ENCODE measurements at places on chromosomes 4 and X.
A peak's percentile ranks its signal among the peaks of the same experiment; 100 is the strongest.

DNA sequence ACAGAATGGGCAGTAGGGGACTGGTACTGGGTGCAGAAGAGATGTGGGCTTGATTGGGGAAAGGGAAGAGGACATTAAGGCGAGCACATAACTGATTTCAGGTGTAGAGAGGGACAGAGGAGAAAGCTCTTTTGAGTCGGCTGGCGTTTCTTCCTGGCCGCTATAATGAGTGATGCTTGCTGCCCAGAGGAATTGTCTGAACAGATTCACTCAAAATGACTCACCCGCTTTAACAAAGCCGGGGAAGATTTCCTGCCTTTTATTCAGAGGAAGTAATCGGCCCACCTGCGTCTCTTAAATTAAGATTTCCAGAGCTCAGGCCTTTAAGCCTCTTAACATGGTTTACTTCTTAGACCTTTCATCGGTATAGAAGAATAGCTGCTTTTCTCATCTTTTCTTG is 102.1 kb upstream of the AP1S2 start:
- peak; percentile 65 for DNase-seq

- no peak for DNase-seq
These were observed 194.4 kb downstream of the TMA16 start for GRCh38 chr4:163688856-163689255.

DNA sequence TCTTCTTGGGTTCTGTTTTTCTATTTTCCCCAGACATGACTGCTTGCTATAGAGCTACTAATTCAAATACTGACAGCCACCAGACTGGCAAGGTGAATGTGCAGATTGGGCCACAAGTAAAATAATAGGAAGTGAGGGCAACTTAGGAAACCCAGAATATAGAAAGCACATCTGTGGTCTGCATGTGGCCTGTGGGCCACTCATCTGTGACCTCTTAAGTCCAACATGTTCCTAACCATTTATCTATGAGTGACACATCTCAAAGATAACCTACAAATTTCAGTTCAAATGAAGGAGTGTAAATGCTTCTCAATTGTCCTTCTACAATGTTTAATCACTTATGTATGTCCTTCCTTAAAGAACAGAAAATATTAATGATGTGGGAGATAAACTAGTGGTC is 128.9 kb downstream of the REELD1 start:
- DNase-seq, result no peak

GRCh38 chrX:131359611-131360010 is 70.5 kb upstream of the IGSF1 start:
- no peak for DNase-seq

DNA sequence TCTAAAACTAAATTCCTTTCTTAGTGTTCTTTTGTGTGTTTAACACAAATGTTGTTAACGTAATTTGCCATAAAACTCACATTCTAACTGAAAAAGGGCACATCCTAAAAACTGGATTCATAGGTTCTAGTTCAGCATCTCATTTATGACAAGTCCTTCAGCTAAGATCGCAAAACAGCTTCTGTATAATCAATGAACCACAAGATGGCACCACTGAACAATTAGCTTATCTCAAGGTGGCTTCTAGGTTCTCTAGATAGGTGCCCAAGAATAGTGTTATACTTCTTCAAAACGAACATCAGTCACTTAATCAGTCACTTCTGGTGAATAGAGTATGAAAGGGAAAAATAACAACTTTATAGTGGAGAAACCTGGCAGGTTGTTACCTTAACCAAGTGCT is 54.3 kb downstream of the NRK start:
- peak; percentile 1 for DNase-seq

DNA sequence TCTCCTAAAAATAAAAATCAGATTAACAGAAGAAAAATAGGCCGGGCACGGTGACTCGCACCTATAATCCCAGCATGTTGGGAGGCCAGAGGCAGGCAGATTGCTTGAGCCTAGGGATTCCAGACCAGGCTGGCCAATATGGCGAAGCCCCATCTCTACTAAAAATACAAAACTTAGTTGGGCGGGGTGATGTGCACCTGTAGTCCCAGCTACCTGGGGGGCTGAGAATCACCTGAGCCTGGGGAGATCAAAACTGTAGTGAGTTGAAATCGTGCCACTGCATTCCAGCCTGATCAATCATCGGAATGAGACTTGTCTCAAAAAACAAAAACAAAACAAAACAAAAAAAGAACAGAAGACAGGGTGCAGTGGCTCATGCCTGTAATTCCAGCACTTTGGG is 32.8 kb upstream of the NOCT start:
- DNase-seq, result no peak

- no peak for DNase-seq
These were observed 405.3 kb downstream of the PPP4R3C start for GRCh38 chrX:27057883-27058282.

DNA sequence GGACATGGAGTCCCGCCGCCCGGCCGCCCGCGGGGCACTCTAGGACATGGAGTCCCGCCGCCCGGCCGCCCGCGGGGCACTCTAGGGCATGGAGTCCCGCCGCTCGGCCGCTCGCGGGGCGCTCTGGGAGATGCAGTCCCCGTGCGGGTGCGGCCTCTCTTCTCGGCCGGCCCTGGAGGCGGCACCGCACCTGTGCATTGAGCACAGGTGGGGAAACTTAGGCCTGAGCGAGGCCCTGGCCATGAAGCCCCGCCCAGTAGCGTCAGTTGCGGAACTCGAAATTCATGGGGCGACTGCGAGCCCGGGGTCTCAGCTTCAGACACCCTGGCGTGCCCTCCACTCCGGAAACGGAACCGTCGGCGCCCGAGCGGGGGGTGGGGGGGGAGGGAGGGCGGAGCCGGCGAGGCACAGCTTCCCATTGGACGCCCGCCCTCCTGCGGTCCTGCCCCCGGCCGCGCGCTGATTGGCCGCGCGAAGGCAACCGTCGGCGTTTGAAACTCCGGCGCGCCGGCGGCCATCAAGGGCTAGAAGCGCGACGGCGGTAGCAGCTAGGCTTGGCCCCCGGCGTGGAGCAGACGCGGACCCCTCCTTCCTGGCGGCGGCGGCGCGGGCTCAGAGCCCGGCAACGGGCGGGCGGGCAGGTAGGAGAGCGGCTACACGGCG is at the start of the genes TACC3 and TMEM129:
Gene TACC3 (plus strand): TSS at position 519 of the 663 bp plus-strand sequence. CDS start 1,901 bp downstream, outside the sequence.
Gene TMEM129 (minus strand): TSS at position 321 of the 663 bp plus-strand sequence. CDS start 486 bp downstream, outside the sequence.
- peak; percentile 90 for DNase-seq

DNA sequence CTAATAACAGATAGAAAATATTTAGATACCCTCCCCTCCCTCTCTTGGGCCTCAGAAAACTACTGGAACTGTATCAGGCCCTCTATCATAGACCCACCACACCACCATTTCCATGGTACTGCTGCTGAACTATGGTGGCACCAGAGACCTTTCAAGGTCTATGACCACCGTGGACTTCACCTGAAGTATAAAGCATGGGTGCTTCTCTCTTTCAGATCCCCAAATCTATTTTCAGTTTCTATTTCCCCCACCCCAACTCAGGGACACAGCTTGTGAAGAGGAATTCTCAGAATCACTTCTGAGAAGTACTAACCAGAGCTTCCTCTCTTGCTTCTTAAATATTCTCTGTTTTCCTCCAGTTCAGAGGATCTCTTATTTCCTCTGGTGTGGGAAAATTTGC is 840.8 kb upstream of the HTR2C start:
- DNase-seq, result no peak

DNA sequence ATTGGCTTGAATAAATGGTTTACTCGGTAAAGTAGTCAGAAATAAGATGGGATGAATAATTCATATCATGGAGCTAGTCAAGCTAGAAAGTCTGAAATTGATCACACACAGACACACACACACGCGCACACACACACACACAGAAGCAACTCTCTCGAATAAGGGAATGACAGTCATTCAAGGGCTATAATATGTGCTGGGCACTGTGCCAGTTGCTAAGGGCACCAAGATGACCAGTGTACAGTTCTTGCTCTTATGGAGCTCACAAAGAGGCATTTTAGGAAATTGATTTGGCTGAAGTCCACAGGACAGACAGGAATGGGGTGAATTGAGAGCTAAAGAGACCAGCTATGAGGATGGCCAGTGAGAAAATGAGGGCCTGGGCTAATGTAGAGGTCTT is 34.2 kb upstream of the SH3D19 start:
- no peak for DNase-seq

GRCh38 chr4:17534705-17535104 is 19.7 kb downstream of the CLRN2 start:
- no peak for DNase-seq

DNA sequence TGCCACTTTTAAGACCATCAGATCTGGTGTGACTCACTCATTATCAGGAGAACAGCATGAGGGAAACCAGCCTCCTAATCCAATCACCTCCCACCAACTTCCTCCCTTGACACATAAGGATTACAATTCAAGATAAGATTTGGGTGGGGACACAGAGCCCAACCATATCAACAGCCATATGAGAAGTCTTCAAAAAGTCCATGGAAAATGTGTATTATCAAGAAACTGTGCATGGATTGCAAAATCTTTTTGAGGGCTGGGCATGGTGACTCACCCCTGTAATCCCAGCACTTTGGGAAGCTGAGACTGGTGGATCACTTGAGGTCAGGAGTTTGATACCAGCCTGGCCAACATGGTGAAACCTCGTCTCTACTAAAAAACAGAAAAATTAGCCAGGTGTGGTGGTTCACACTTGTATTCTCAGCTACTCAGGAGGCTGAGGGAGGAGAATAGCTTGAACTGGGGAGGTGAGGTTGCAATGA is 17.8 kb upstream of the RPL39 start:
- DNase-seq, result no peak

DNA sequence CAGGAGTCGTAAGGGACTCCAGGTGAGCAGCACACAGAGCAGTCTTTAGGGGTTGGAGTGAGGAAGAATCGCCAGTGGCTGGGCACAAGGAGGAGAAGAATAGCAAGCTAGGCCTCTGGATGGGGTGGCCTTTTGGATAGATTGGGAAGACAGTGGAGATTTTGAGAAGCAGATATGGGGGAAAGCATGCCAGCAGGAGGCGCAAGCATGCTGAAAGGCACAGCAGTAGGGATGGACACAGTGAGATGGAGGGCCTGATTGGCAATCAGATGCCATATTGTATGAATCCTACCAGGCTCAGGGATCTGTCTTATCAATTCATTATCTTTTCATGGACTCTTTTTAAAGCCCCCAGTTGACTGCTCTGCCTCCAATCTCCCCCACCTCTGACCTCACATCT is 60.4 kb upstream of the MAGEA4 start:
- peak; percentile 1 for DNase-seq

DNA sequence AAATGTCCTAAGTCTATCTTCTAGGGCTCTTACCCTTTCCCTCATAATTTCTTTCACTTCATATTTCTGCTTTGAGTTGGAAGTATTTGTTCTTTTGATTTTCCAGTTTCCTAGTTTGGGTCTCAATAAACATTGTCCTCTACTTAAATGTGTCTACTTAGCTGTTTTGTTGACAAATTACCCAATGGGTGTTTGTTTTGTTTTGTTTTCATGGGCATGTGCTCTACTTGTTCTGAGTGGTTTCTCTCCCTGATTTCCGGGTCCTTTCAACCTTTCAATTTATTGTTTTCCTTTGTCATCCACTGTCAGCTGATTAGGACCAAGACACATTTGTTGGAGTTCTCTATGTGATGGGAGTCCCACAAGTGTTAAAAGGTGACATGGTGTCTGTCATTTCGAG is 1181.4 kb downstream of the RPA4 start:
- no peak for DNase-seq

DNA sequence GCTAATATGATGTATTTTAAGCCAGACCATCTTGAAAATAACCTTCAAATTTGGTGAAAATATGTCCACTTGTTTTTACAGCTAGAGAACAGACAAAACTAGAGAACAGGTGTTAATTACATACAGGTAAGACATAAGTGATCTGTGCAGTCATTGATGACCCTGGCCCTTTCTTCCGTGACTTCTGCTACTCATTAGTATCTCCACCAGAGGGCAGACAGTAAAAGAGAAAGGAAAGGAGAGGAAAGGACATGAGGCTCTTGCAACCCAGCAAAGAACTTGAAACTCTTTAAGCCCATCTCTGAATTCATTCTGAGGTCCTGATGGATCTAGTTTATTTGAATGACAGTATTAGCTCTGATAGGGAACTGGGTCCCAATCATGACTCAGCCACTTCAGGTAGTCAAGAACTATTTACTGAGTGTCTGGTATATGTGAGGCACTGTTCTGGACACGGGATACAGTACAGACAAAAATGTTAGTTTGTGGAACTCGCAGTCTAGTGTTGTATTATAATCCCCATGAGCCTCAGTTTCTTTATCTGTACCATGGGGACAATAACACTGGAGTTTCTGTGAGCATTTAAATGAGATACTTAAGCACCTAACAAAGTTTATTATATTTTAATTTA is 121.0 kb upstream of the TEX13D start:
- peak; percentile 44 for DNase-seq

DNA sequence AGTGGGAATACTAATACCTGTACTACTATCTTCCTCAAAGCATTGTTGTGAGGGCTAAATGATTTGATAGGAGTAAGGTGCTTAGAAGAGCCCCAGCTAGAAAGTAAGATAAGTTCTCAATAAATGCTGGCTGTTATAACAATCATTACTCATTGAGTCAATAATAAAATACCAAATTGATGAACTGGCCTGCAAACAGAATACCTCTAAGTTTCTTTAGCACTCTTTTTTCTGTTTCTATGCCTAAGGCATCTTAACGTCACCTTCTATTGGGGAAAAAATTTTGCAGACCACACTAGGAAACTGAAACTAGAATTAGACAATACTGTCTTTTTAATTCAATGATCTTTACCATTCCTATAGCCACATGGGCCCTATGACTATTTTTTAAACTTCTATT is 1.2 kb downstream of the CLTRN start:
- peak; percentile 8 for DNase-seq

DNA sequence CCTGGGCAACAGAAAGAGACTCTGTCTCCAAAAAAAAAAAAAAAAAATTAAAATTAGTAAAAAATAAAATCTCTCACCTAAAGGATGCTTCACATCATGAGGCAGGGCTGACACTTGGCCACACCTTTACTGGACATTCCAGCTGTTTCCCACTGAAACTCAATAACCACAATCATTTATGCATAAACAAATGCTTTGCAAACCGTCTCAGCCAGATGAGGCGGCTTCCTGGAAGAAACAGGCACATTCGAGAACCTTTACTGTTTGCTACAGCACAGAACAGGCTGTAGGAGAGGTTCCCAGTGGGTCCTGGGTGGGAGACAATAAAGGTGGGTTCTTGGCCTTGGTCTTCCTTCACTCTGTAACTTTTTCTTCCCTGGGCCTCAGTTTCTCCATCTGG is 10.9 kb upstream of the TBC1D14 start:
- DNase-seq, result no peak

Measured in ELR (cell line).